ENCODE measurements at places on chromosomes 6 and 20.

DNA sequence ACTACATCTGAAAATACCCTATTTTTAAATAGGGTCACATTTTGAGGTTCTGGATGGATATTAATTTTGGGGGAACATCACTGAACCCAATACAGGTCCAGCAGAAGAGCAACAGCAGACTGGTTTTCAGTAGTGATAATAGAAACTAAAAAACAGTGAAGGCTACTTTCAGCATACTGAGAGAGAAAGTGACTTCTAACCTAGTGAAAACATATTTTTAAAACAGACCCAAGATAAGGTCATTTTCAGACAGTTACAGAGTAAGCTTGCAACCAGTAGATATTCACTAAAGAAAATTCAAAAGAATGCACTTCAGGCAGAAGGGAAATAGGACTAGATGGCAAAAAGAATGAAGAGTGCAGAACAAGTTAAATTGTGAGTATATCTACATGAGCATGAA lies 42.0 kb upstream of the TMEM244 start:
- DNase-seq = no peak

GRCh38 chr20:50930139-50930975 lies 880 bp downstream of the ADNP start:
- DNase-seq = no peak

- no peak for DNase-seq
These were observed 73.7 kb upstream of the SLC24A3 start for GRCh38 chr20:19138758-19139157.

GRCh38 chr6:11266926-11267325 lies 34.5 kb upstream of the NEDD9 start:
- DNase-seq = no peak

DNA sequence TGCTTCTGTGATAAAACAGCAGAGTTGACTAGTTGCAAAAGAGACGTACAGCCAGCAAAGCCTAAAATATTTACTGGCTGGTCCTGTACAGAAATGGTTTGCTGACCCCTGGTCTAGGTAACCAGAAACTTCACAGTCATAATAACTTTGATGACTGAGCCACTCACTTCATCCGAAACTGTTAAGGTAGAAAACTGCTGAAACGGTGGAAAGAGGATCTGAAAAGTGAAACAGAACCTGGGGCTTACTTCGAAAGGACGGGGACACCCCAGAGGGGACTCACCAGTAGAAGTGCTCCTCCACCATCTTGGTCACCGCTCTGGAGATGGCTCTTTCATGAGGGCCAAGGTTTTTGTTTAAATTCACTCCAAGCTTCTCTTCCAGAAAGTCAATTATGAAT lies 16.4 kb downstream of the FAXC start:
- no peak for DNase-seq

GRCh38 chr6:135183532-135184440 lies 2.7 kb downstream of the MYB start:
- DNase-seq = no peak

GRCh38 chr20:53949319-53949839 lies 121.0 kb downstream of the BCAS1 start:
- DNase-seq = no peak

DNA sequence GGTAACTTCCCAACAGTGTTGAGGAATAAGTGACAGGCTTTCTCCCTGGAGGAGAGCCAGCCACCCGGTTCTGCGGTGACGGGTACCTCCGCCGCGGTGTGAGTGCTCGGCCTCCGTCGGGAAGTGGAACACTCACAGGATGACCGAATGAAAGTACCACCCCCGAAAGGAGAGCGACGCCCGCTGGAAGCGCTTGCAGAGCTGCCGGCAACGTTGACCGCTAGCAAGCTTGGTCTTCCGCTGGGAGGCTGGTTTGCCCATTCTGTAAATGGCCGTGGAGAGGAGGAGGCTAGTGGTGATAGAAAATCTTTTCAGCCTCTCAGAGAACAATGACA lies 614 bp upstream of the TMEM242 start:
- DNase-seq = peak; percentile 18

DNA sequence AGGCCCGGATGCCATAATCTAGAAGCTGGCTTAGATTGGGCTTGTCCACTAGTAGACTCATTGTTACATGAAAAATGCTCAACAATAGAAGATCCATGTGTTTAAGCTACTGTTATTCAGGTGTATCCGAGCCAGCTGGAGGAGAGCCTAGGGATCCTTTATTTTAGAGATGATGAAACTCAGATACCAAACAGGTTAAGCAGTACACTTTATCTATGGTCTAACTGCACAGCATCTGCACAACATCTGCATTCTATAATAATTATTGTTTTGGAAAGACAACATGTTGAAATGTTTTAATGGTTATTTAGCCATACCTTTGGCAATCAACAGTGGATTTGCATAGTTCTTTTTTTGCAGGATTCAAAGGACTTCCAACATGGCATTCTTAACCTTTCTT lies 134.1 kb downstream of the RFPL4B start:
- no peak for DNase-seq
